Eye (tissue), 1 donor: ENCODE measurements at places on chromosomes 2 and 18.
A peak's percentile ranks its signal among the peaks of the same experiment; 100 is the strongest.

- DNase-seq: no peak
These were observed 146.2 kb upstream of the OSR1 start for GRCh38 chr2:19504400-19505198.

GRCh38 chr2:207892716-207893402 lies 123.2 kb upstream of the FZD5 start:
- peak; percentile 20 for DNase-seq

DNA sequence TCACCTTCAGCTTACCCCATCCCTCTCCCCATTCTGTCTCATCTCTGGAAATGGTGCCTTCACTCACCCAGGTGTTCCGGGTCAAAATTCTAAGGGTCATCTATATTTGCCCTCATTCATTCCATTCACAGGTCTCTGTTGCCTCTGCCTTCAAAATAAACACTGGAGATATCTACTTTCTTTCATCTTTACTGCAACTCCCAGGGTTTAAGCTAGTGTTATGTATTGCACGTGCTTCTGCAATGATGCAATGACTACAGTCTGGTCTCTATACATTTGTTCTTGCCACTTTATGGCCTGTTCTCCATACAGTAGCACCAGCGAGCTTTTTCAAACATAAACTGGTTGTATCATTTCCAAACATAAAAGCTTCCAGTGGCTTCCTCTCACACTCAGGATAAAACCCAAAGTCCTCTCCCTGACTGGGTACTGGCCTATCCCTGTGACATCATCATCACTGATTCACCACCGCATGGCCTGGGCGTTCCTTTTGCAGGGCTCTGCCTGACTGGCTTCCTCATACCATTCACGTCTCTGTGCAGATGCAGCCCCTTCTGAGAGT lies 14.3 kb downstream of the DSG2 start:
- no peak for DNase-seq

- no peak for DNase-seq
These were observed 322.1 kb downstream of the CCDC85A start for GRCh38 chr2:56505885-56506284.

DNA sequence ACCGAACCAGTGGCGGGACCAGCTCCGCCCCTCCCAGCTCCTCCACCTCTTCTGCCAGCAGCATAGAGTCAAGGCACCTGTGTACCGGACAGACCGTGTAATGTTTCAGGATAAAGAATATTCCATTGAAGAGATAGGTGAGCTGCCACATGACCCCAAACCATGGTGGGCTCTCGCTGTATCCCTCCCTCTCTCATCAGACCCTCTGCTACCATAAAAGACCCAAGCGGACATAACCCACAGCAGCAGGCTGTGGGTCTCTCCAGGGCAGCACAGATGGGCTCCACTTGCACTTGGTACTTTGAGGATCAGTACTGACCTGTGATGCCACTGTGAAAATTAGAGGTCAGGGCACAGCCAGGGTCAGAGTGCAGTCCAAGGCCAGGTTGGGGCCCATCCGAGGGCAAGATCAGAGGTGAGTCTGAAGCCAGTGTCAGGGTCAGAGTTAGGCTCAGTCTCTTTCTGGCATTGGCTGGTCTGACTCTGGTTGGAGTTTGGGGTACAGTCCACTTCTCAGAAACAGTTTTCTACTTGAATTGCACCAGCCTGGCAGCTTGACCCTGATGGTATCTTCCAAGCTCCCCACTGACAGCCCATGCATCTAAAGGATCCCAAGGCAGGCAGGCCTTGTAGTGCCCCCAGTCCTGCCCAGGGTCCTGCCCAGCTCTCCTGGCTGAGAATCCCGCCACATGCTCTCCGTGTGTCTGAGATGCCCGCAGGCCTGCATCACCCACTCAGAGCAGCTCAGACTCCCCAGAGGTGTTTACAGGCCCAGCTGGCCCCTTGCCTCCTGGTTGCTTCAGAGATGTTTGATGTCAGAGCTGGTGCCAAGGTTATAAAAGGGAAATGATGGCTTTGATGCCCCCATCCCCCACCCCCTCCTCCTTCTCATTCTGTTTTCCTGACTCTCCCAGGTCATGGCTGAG lies 212.1 kb downstream of the DYSF start:
- DNase-seq: no peak

DNA sequence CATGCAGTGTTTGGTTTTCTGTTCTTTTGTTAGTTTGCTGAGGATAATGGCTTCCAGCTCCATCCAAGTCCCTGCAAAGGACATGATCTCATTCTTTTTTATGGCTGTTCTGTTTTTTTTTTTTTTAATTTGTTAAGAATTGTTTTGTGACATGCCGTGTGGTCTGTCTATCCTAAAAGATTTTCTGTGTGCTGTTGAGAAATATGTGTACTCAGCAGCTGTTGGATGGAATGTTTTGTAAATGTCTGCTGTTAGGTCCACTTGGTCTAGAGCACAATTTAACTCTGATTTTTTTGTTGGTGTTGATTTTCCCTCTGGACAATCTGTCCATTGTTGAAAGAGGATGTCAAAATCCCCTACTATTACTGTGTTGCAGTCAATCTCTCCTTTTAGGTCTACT lies 80.4 kb upstream of the WDR75 start:
- no peak for DNase-seq

DNA sequence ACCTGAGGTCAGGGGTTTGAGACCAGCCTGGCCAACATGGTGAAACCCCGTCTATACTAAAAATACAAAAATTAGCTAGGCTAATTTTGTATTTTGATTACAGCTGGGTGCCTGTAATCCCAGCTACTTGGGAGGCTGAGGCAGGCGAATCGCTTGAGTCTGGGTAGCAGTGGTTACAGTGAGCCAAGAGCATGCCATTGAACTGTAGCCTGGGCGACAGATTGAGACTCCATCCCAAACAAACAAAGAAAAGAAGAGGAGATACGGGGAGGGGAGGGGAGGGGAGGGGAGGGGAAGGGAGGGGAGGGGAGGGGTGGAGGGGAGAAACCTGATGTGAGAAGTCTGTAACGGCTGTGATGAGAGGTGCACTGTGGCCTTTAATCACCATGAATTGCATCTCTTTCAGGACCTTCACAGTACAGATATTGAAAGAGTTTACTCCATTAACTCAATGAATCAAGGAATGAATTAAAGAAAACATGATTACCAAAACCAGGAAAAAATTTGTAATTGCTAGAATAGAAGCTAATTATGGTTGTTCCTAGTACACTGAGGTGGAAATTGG lies 135.3 kb downstream of the CALCRL start:
- no peak for DNase-seq

DNA sequence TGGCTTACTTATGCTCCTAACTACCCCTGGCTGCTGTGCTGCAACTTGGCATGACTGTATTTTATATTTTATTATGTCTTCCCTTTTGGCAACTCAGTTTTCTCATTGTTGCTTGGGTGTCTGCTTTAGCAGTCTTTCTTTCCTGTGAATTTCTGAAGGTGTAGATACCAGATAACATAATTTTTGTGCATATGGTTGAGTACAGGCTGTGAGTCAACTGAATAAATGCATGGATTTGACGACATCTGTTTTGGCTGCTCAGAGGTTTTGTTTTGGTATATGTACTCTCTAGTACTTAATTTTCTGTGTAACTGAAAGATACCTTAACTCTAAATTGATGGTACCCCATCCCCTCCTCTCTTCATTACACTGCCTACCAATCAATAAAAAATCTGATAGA lies 303.1 kb downstream of the PTPRM start:
- DNase-seq: no peak

- peak; percentile 72 for DNase-seq
These were observed 96.8 kb downstream of the VAPA start for GRCh38 chr18:10010611-10011015.

DNA sequence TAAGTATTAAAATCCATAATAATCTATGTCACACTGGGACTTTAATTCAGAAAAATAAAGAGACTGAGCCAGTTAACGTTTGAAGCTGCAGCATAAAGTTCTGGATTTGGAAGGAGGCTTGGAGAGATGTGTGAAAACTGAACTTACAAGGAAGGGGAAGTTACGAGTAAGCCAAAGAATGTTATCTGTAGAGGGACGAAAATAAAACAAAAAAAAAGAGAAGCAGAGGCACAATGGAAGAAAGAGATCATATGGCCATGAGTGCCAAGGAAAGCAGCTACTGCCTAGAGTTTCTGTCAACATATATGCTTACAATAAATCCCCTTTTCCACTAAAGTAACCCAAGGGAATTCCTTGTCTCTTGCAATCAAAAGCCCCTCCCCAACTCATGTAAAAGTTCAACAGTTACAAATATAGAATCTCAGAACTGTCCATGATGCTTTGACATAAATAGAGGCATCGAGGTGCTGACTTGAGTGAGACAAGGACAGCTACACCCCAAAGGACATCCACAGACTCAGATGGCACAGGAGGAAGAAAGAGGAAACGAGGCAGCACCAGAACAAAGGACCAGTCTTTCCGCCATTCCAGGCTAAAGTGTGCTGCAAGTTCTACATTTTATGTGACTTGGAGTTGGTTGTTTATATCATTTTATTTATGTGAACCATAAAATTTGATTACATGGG lies 16.1 kb upstream of the ARL5A start:
- DNase-seq: no peak

DNA sequence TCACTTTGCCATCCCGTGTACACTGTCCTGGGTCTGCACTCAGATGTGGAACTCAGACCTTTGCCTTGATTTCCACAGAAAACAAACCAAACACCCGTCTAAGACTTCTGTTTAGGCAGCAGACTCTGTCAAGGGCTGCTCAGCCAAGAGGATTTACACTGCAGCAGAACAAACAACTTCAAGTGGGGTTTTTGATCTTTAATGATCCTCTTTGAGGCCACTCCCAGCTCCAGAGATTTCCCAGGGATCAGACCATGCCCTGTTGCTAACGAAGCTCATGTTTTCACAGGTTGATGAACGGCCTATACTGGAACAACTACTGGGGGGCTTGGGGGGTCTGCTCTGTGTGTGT lies 52.5 kb upstream of the LGALSL start:
- DNase-seq: no peak

GRCh38 chr18:809985-810642 lies 1.9 kb downstream of the YES1 start:
- no peak for DNase-seq

DNA sequence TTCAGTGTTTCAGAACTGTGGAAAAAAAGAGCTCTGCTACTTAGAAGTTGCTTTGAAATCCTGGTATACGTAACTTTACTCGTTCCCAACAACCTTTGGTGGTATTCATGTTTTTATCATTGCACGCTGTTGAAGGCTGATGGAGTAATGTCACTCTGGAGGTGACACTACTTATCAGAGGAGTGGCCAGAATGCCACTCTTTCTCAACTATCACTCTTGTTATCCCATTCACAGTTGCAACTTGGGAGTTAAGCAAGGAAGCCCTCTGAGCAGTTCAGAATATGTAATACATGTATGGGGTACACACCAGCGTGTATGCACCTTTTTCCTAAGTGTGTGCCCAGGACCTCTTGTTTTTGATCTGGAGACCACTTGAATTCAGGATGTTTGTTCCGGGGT lies 53.6 kb downstream of the TANC1 start:
- no peak for DNase-seq

GRCh38 chr2:215347878-215348277 lies 36.0 kb downstream of the ATIC start:
- no peak for DNase-seq

- DNase-seq: no peak
These were observed 23.3 kb downstream of the PAX8 start for GRCh38 chr2:113255140-113256070.

- no peak for DNase-seq
These were observed 90.3 kb upstream of the RTN4 start for GRCh38 chr2:55140316-55141219.

GRCh38 chr18:39990540-39990939 lies 1964.5 kb upstream of the PIK3C3 start:
- peak; percentile 36 for DNase-seq

- DNase-seq: no peak
These were observed 18.4 kb upstream of the SLC20A1 start for GRCh38 chr2:112627060-112628040.

- no peak for DNase-seq
These were observed 27.3 kb downstream of the LAMA3 start for GRCh38 chr18:23716516-23716915.

- DNase-seq: no peak
These were observed 122.6 kb upstream of the SERPINE2 start for GRCh38 chr2:224161712-224162111.

DNA sequence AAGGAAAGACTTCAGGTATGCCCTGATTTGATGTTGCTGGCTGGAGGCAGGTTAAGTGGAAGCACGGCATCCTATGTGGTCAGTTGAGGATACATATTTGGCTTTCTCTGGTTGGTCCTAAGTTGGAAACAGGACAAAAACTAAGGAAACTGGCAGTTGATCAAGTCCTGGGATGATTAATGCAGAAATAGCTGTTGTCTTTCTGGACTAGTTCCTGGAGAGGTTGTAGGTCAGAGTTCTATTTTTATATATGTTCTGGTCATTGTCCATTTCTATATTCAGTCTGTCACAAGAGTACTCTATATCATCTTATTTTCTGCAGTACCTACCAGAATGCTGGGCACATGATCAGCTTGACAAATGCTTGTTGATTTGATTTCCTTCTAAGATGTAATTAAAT lies 4.0 kb upstream of the SLC35F5 start:
- DNase-seq: no peak

DNA sequence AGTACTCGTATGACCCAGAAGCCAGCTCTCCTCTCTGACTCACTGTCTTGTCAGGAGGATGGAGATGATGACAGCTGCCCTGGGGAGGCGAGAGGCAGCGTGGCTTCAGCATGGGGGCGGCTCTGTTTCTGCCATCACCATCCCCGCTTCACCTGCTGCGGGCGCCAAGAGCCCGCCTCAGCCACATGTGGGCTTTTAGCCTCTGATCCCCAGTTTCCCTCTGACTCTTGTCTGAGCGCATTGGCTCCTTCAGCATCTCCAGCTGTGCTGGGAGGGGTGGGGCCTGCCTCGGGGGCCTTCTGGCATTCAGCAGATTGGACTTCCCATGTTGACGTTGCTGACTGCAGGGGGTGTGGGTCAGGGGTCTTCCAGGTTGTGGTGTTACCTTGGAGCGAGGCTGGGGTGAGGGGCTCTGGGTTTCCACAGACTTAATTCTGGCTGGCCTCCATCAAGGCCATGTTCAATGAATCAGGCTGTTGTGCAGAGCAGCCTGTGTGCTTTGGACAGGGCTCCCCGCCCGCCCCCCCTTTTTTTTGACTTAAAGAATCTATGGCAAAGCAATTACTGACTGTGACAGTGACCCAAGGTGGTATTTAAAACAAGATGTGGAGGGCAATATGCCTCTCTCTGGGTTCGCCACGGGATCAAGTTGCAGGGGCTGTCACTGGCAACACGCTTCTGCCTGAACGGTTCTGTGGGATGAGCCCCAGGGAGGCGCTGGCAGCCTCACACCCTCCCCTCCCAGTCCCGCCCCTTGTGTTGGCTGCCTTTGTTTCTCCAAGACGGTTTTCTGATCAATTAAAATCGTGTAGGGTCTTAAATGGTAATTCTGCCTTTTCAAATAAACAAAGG lies 228.3 kb downstream of the LDLRAD4 start:
- DNase-seq: peak; percentile 84

GRCh38 chr2:216687111-216687510 lies 8.2 kb downstream of the IGFBP5 start:
- DNase-seq: no peak

GRCh38 chr18:62964432-62964831 lies 249.1 kb downstream of the PHLPP1 start:
- no peak for DNase-seq

GRCh38 chr2:200411831-200412230 lies 98.0 kb downstream of the KCTD18 start:
- no peak for DNase-seq

GRCh38 chr2:116732322-116732721 lies 1082.2 kb upstream of the DDX18 start:
- DNase-seq: no peak
